Activated CD4-positive, CD25-positive, alpha-beta regulatory T cell (primary cell): ENCODE measurements at places on chromosomes 12 and 14.

GRCh38 chr14:95146079-95146771 is 11.1 kb downstream of the DICER1 start:
- no peak for DNase-seq

DNA sequence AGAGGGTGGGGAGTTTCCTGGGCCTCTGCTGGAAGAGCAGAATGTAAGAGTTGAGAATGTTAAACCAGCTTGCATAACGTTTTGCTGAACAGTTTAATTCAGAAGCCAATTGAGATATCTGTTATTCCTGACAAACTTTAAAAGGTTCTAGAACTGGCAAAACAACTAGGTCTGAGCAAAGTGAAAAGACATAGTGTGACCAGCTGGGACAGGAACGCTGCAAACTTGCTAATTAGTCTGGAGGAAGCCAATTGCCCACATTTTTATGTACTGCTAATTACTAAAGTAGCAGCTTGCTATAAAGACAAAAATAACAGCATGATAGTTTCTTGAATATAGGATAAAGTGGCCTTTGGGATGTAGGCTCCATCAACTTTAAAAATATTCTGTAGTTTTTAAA is 704.9 kb downstream of the NRXN3 start:
- no peak for DNase-seq

DNA sequence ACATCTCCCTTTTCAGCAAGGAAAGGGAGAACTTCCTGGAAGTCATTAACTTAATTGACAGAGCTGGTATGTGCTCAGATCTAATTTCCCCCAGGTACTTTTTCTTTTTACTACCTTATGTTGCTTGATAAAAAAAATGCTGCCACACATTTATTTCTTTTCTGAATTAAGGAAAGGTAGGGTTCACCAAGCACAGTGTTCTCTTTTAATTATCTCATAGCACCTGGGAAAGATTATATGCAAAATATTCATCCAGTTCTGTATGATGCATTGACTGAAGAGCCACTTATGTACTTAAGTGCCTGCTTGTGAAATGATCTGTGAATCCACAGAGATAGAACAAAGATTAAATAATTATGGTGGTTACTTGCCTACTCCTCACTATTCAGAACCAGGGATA is 25.1 kb downstream of the KCNC2 start:
- DNase-seq, result no peak

DNA sequence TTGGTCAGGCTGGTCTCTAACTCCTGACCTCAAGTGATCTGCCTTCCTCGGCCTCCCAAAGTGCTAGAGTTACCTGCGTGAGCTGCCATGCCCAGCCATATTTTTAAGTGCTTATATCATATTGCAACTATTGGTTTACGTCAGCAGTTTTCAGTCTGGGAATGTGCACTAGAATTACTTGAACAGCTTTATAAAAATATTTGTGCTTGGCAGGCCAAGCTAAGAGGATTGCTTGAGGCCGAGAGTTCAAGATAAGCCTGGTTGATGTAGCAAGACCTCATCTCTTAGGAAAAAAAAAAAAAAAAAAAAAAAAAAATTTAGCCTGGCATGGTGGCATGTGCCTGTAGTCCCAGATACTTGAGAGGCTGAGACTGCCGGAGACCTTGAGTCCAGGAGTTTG is 17.1 kb downstream of the KIAA0586 start:
- DNase-seq, result no peak

- no peak for DNase-seq
These were observed 11.4 kb downstream of the AGAP2 start for GRCh38 chr12:57726884-57727757.

DNA sequence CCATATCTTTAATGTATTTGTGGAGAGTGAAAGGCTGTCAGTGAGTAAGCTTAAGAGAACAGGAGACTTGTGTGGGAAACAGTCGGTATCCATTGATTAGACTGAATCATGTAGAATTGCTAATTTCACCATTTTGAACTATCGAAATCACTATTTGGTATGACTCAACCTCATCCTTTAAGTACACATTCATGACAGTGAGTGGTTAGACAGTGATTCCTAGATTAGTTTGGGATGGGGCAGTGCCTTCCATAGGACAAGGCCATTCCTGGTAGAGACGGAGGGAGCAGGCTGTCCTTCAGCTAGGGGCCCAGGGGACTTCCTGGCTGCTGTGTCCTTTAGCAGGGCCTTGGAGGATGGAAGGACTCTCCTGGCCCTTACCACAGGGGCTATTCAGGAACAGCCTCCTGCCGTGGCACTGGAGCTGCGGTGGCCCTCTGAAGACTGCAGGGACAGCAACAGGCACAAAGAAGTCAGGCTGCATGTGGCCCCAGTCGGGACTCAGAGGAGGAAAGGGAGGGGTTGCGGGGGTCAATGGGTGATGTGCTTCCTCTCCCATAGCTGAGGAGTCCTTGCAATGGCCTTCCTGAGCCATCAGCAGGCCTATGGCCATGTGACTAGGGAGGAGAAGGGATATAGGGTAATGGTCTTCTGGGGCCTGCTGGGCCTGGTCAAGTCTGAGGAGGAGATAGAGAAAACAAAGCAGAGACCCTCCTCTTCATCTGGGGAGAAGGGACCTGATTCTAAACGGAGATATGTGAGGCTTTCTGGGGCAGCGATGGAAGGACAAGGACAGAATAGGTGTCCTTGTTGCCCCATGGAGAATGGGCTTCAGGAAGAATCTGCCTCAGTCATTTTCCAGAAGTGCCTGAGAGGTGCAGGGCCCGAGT is 11.2 kb downstream of the SERPINA1 start:
- no peak for DNase-seq

GRCh38 chr14:100593751-100594624 is 6.8 kb upstream of the BEGAIN start:
- no peak for DNase-seq
